ENCODE measurements at places on chromosomes 12 and 14.
A peak's percentile ranks its signal among the peaks of the same experiment; 100 is the strongest.

DNA sequence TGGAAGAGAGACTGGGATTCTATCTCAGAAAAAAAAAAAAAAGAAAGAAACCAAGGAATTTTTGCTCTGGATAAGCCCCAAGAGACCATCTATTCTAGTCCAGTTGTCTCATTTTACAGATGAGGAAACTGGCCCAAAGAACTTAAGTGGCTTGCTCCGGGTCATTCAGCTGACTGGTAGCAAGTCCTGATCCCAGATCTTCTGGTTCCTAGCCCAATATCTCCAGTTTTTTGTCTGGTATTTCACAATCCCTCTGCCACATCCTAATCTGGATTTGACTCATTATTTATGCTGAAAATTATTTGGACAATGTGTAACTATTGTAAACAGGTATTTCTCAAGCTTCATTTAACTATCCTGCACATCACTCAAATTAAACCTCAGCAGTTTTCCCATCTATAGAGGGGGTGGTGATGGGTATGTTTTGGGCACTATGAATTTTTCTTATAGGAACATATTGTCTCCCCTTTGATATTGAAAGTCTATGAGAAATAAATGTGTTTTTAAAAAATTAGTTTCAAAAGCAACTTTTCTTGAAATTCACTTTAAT, 43.4 kb downstream of the PPP2R5E start:
- no peak for DNase-seq

DNA sequence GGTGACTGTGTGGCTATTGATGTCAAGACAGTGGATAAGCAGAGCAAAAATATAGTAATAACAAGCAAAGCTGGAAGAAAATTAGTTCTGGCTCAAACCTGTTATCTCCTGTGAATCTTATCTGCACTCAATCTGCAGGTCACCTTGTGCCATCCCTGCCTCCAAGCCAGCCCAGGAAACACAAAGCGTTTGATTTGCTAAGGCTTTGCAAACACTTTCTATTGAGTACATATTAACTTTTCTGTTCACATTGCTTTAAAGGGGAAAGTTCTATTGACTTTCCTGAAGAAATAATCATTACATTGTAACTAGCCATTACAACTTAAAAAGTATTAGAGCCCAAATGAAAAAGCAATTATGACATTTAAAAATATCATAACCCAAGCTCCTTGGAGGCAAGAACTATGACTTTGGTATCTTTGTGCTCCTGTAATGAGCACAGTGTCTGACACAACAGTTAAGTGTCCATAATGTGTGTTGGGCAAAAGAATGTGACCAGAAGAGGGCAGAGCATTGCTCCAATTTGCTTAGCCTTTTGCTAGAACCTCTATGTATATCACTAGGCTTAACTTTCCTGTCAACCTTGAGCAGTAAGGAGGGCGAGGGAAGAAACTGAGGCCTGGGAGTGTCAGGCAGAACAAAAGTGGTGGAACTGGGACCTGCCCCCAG, 24.7 kb downstream of the SERPINA3 start:
- DNase-seq, result no peak

GRCh38 chr14:52840877-52841276, 49.5 kb upstream of the GNPNAT1 start:
- no peak for DNase-seq

- DNase-seq, result no peak
These were observed 22.2 kb upstream of the JPH4 start for GRCh38 chr14:23600806-23601205.

DNA sequence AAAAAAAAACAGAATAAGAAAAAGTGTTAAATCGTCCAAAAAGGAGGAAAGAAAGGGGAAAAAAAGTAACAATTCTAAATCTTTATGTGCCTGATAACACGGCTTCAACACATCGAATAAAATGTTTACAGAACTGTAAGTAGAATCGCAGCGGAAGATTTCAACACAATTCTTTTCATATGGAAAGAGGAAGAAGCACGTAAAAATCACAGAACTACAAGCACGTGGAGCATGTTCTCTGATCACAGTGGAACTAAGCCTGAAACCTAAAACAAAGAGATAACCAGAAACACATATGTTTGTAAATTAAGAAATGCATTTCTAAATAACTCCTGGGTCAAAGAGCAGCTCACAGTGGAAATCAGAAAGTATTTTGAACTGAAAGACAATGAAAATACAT, 8.7 kb downstream of the CLEC7A start:
- no peak for DNase-seq

GRCh38 chr12:98754095-98754494, 109.0 kb downstream of the APAF1 start:
- DNase-seq, result no peak

- no peak for DNase-seq
These were observed 2.0 kb downstream of the FERMT2 start for GRCh38 chr14:52948836-52949235.

DNA sequence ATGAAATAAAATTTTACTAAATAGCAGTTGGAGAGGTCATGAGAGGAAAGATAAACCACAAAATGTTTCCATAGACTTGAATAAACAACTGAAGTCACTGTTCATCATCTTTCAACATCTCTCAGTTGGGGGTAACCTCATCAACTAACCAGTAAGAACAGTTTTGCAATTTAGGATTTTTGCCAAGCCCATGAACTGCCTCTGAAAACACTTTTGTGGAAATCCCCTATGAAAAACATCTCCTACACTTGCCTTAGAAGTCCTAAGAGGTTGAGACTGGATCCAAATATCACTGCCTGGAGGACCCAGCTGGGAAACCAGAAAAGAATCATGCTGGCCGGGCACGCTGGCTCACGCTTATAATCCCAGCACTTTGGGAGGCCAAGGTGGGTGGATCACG, 273.1 kb downstream of the C12orf50 start:
- no peak for DNase-seq

DNA sequence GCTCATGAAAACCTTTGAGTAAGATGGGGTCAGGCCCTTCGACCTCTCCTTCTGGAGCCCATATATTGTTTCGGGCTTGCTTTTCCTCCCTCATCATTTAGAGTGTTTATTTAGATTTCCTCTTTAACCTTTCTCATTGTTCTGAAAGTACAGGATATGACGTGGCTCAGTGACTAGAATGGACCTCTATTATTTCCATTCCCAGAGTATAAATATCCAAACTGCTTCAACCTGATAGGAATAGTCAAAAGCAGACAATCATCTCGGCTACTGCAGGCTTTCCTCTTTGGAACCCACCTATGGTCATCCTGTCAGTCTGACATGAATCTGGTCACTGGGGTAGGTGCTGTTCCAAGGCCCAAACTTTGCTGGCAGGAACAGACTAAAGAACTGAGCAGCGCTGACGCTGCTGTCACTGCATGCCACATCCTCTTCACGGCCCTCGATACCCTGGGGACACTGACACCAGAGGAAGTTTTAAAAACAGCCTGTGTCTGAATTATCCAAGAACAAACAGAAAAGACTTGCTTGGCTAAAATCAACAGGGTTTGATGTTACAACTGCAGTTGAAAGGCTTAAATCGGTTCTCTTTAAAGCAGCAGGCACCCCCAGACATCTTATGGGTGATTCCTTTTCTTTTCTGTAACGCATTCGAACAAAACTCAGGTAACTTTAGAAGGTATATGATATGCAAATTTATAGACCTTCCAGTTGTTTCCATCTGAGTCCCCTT, 5.0 kb upstream of the DDX47 start:
- peak; percentile 3 for DNase-seq

Data from activated T-helper 9 cell treated with anti-CD3 and anti-CD28 coated beads, Interleukin-2, amount 50 U/mL, for 16 hours (primary cell).